Omental fat pad (tissue), 4 donors: ENCODE measurements at places on chromosomes 12 and 14.

- no peak for DNase-seq
Observed at GRCh38 chr14:44609201-44609600, 102.1 kb upstream of the FSCB start.

- DNase-seq: no peak
Observed at GRCh38 chr12:122111089-122111641, 32.6 kb downstream of the MLXIP start.

DNA sequence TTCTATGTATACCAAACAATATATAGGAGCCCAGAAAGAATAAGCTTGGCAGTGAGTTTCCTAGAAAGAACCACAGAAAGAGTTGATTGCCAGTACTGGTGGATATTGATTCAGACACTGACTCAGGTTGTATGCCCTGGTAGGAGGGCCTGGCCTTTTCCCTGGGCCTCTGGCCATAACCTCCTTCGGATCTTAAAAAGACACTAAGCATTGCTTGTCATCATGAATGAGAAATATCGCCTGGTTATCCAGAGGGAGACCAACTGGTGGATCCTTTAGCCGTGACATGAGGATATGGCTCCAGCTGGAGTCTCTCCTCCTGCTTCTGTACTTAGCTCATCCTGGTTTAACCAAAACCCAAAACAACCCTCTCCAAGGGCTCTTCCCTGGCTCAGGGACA lies 231.5 kb downstream of the MSRB3 start:
- no peak for DNase-seq

- no peak for DNase-seq
Observed at GRCh38 chr14:77219591-77219990, 38.0 kb downstream of the TMEM63C start.

- no peak for DNase-seq
Observed at GRCh38 chr12:47614521-47614920, 91.3 kb downstream of the RPAP3 start.
